Stimulated activated CD8-positive, alpha-beta memory T cell treated with anti-CD3 and anti-CD28 coated beads, Interleukin-7, amount 100 ng/mL, for 1 hour (primary cell): ENCODE measurements at places on chromosomes 4 and X.

GRCh38 chr4:1566838-1567518 is 117.1 kb downstream of the FAM53A start:
- DNase-seq = no peak

GRCh38 chr4:13524504-13525243 is 19.6 kb downstream of the NKX3-2 start:
- no peak for DNase-seq

DNA sequence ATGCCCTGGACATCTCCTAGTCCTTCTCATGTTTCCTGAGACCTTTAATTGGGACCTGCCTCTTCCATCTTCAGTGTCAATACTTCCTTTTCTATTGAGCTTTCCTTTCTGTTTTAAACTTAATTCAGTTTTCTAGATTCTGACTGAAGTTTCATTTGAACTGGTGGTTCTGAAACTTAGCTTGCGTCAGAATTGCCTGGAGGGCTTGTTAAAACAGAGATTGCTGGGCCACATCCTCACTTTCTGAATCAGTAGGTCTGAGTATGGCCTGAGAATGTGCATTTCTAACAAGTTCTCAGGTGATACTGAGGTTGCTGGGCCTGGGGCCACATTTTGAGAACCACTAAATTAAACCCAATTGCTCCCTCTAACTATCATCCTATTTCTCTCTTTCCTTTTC is 152.1 kb upstream of the DGKK start:
- no peak for DNase-seq

DNA sequence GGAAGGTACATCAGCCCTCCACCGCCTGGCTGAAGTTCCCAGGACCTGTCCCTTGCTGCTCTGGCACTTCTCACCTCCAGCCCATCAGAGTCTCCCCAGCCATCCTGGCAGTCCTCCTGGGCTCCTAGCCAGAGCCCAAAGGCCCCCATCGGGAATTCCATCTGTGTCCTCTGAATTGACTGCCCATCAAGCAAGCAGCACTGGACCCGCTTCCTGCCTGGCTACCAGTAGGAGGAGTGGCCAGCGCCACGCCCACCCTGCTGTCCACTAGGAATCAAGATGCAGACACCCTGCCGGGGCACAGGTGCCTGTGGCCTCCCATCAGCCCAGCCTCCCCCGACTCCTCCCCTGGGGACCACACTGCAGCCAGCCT is 47.2 kb downstream of the C4orf50 start:
- DNase-seq = no peak

GRCh38 chr4:119238068-119238722 is 25.7 kb downstream of the USP53 start:
- DNase-seq = no peak

GRCh38 chrX:115535844-115536243 is 25.1 kb upstream of the PLS3 start:
- no peak for DNase-seq

DNA sequence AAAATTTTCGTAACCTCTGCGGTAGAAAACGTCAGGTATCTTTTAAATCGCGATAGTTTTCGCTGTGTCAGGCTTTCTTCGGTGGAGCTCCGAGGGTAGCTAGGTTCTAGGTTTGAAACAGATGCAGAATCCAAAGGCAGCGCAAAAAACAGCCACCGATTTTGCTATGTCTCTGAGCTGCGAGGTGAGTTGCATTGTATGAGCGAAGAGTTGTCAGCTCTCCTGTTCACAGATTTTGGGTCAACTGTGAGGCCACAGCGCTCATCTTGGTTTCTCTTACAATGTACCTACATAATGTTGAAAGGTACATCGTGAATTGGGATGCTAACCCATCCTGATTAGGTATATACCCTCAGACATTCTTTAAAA is 486 bp downstream of the CLCN3 start:
- DNase-seq = no peak

DNA sequence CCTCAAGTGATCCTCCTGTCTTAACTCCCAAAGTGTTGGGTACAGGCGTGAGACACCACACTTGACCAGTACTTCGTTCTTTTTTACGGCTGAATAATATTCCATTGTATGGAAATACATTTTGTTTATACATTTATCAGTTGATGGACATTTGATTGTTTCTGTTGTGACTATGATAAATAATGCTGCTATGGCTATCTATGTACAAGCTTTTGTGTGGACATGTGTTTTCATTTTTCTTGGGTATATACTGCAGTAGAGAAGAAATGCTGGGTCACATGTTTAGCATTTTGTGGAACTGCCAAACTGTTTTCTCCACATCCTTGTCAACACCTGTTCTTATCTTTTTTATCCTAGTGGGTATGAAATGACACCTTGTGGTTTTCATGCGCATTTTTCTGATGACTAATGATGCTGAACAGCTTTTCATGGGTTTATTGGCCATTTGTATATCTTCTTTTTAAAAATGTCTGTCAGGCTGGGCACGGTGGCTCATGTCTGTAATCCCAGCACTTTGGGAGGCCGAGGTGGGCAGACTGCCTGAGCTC is 37.3 kb downstream of the SAT1 start:
- DNase-seq = no peak

DNA sequence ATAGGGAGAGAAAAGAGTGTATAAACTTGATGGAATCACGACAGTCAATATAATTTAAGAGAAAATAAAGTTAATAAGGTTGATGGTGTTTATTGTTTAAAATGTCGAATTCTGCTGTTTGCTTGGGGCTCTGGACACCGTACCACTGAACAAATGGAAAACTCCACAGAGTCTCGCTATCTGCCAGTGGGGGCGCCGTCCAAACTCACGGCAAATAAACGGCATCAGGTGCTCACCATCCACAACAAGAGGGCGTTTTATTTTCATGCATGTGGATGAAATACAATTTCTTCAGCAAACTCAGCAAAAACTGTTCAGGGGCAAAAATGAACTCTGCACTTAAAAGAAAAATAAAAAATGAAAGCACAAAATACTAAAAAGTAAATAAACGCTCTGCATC is 46.6 kb upstream of the FAM47C start:
- no peak for DNase-seq
